ENCODE measurements at places on chromosomes 12 and 14.

GRCh38 chr12:109770104-109770860, 56.7 kb downstream of the FAM222A start:
- DNase-seq, result no peak

GRCh38 chr12:268483-268840, 5.8 kb upstream of the SLC6A13 start:
- no peak for DNase-seq

DNA sequence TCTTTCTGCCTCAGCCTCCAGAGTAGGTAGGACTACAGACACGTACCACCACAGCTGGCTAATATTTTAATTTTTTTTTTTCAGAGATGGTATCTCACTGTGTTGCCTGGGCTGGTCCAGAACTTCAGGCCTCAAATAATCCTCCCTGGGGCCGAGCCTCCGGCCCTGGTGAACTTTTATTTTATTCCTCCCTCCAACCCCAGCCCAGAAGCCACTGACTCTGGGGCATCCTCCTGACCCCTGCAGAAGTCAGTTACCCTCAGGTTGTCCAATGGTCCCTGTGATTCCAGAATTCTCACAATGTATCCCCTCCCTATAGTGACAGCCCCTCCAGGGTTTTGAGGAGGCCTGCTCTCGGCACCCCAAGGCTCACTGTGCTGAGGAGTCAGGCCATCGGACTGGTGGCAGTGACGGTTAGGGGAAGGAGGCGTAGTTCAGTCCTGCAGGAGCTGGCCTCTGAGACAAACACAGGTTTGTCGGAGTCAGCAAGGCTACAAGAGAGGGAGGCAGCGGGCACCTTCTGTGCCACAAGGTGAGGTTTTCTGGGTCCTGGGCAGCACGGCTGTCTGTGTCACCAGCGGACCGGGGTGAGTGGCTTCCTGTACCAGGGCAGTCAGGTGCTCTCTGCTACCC, 19.4 kb upstream of the FIGNL2 start:
- DNase-seq, result no peak

DNA sequence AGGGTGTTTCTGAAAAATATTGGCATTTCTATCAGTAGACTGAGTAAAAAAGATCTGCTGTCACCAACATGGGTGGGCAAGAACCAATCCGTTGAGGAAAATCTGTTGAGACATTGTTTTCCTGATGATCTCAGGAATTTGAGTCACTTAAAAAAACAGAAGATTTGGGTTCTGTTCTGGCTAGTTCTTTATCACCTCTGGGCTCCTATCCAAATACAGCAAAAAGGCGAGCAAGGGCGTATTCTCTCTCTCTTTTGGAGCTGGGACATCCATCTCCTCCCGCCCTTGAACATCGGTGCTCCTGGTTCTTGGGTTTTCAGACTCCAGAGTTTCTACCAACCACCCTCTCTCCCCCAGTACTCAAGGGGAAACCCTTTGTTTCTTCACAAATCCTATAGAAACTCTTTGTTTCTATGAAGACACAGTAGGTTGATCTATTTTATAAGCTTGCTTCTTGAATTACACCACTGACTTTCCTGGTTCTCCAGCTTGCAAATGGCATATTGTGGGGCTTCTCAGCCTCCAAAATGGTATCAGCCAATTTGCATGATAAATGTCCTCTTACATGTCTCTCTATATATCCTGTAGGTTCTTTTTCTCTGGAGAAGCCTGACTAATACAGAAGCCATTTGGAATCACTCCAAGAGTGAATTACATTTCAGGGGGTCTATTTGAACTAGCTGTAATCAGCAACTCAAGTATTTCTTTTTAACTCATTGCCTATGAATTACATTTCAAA, 263.9 kb upstream of the TMTC1 start:
- DNase-seq, result no peak

DNA sequence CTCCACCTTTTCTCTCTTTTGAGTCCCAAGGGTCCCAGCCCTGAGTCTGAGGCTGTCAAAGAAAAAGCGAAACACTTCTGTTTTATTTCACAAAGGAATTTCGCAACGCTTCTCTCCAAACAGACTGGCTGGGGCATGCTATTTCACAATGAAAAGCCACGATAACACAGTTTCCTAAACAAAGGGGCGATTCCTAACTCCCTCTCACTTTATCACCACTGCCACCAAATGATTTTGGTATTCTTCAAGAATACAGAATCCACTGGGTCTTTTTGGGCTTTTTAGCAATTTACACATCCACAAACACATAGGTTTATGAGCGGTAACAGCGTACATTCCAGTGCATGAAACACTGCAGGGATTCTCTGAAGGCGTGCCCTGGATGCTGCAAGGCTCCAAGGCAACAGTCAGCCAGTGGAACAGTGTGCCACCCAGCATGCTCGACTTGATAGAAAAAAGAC, 161.2 kb downstream of the DAD1 start:
- DNase-seq, result no peak

GRCh38 chr12:113845900-113846674, 120.0 kb downstream of the RBM19 start:
- no peak for DNase-seq

- DNase-seq, result no peak
Observed at GRCh38 chr14:87252103-87252502, 740.9 kb downstream of the GALC start.

GRCh38 chr14:54976316-54976715, 50.6 kb downstream of the WDHD1 start:
- no peak for DNase-seq

GRCh38 chr14:101457301-101457935, 103.9 kb upstream of the DIO3 start:
- no peak for DNase-seq

DNA sequence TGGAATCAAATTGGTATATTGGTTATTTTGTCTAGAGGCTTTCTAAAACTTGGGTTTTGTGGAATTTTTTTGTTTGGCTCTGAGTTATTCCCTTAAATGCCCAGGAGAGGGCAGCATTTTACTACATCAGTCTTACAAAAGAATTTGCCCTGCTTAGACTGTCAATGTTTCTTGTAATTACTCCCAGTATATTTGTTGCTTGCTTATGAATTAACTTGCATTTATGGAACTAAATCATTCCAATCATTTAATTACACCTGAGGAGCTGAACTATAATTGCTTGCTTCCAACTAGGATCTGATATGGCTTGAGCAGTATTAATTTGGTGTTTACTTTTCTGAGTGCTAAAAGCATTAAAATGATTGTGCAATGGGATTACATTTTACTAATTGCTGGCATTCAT, 48.7 kb downstream of the MIPOL1 start:
- DNase-seq, result no peak

GRCh38 chr14:58772116-58772515, 134.4 kb downstream of the DACT1 start:
- no peak for DNase-seq

DNA sequence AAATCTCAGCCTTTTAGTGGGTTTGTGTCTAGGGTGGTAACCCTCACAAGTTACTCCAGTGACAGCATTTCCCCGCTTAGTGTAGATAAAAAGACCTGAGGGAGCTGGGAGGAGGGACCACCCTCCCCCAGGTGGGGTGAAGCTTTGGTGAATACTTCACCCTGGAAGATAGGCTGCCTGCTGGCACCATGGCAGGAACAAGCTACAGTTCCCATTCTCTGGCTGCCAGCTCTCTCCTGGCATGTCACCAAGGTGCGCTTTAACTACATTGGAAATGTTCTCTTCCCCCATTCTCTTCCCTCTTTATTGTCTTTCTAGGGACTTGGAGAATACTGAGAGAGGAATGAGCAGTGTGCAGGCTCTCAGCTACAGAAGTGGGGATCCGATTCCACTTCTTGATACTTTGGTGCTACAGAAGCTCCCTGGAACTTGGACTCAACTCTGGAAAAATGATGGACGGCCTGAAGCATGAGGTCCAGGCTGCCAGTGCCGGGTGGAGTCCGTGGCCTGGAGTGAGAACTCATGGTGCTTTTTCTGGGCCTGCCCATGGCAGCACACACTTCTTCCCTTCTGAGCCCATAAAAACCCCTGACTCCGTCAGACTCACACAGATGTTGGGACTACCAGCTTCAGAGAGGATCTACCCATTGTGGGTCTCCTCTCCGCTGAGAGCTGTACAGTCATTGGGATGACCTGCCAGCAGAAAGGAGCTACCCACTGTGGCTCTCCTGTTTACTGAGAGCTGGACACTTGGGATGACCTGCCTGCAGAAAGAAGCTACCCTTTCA, 198.0 kb downstream of the ADGRD1 start:
- DNase-seq, result no peak

- DNase-seq, result no peak
Observed at GRCh38 chr12:110234331-110234751, 46.7 kb upstream of the ATP2A2 start.

DNA sequence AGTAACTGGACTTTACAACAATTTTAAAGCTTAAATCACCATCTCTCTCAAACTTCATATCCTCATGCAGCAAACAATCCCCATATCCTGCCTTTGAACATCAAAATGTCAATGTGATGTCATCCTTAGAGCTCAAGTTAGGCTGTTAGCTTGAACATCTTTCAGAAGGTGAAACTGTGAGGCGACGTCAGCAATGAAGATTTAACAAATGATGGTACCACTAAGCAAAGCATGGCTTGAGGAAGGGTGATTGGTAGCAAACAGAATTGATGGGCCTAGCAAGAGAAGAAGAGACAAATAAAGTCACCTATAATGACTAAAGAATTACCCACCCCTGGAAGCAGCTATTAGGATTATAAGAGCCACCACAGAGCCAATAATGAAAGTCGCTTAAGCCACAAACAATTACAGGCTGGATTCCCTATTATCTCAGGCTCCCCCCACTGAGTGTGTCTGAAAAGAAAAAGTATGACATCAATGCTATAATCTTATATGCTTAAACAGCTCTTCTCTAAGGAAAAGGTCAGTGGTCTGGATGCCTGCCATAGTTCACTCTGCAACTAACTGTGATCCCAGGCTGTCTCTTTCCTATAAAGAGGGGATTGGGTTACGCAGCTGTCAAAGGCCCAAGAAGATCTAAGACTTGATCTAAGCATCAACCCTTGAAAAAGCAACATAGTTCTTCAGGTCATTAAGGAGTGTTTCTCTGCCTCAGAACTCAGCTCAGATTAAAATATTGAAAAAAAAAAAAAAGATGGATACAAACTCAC, 18.1 kb downstream of the EGLN3 start:
- no peak for DNase-seq

- DNase-seq, result no peak
Observed at GRCh38 chr14:57501039-57501557, 7.4 kb upstream of the CCDC198 start.

- no peak for DNase-seq
Observed at GRCh38 chr14:67703997-67704396, 2.3 kb downstream of the RDH12 start.

DNA sequence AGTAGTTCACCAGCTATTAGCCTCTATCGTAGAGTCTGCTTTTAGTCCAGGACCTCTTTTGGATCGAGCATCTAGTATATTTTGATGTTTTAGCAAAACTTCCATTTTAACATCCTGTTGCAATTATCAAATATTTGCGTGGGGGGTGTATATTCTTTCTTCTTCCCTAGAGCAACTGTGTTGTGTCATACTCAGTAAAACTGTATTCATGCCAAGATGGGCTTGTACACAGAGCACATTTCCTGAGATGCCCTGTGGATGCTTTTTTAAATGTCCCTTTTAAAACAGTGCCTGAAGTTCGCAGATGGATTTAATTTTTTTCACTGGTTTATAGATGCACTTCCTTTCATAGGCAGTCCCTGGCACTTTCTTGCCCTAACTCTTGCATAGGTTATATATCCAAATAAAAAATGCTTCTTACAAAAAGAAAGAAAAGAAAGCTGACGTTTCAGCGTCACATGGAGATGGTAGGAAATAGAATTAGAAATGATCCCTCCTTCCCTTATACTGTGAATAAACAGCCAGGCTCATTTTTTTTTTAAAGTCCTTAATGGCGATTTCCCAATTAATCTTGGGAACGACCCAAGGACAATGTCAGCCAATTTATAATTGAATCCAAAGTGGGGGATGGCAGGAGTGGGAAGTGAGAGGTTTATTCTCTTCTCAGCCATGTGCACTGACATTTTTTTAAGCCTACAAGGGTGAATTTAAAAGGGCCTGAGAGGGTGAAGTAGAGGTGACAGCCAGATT, 247.0 kb downstream of the SLC41A2 start:
- DNase-seq, result no peak

- no peak for DNase-seq
Observed at GRCh38 chr14:72236629-72237028, 304.4 kb downstream of the RGS6 start.

GRCh38 chr14:69342928-69343525, 55.1 kb downstream of the ERH start:
- DNase-seq, result no peak

DNA sequence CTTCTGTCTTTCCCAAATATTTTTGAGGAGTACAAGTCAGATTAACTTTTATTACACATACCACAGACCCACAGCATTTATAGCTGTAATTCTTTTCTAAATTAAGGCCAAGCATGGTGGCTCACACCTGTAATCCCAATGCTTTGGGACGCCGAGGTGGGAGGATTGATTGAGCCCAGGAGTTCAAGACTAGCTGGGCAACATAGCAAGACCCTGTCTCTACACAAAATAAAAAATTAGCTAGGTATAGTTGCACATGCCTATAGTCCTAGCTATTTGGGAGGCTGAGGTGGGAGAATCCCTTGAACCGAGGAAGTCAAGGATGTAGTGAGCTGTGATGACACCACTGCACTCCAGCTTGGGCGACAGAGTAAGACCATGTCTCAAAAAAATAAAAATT, 7.0 kb downstream of the DUSP16 start:
- DNase-seq, result no peak

GRCh38 chr14:104361101-104361591, 218.4 kb upstream of the C14orf180 start:
- no peak for DNase-seq

DNA sequence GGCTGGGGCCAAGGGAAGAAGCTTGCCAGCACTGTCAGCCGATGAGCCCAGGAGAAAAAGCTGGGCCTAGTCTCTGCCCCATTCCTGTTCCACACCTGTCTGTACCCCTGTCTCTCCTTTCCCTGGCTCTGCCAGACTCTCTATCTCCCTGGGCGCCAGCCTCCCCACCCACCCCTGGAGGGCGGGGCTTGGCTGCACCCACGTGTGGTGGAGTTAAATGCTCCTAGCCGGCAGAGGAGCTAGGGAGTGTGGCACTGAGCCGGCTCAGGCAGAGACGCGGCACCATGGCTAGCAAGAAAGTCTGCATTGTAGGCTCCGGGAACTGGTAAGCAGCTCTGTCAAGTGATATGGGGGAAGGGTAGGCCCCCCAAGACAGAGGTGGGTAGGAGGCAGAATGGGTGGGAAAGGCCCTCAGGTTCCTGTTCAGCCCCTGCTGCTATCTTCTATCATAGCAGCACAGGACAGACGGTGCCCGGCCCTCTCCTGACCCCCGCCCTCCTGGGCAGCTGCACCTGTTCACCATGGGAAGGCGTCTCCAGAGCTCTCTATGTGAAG, at the start of gene GPD1:
GPD1 (plus strand) TSS at position 242 of the 555 bp plus-strand sequence; CDS start at position 285, 43 bp downstream.
- DNase-seq, result no peak

- DNase-seq, result no peak
Observed at GRCh38 chr12:29150462-29150861, 1.4 kb downstream of the FAR2 start.
